ENCODE measurements at places on chromosomes 1 and 21. TPM values are rescaled to one million over a fixed set of nuclear protein-coding genes. Genes with fewer than 3 reads are reported as not detected.

The GPR37L1 gene
- total RNA-seq: 0.05 TPM

The TTLL7 gene
- total RNA-seq: 7.8 TPM

The SAMSN1 gene
- 1.0 TPM for total RNA-seq

The PROK1 gene
- total RNA-seq: not detected

The PM20D1 gene
- total RNA-seq: 1.7 TPM

The RHOU gene
- 5.1 TPM for total RNA-seq

The RPTN gene
- not detected for total RNA-seq

The CLDN14 gene
- not detected for total RNA-seq

The ZNF687 gene
- total RNA-seq: 11.2 TPM

The SERPINC1 gene
- total RNA-seq: not detected

The C1orf159 gene
- 3.8 TPM for total RNA-seq

The LRRC7 gene
- 0.44 TPM for total RNA-seq

The PTGER3 gene
- 2.6 TPM for total RNA-seq

The SLC30A10 gene
- total RNA-seq: 0.47 TPM

The PCAT6 gene
- total RNA-seq: 1.0 TPM

The SPRR2A gene
- total RNA-seq: not detected

The ASPM gene
- total RNA-seq: 0.44 TPM

The PCP4 gene
- 5.4 TPM for total RNA-seq

The RGS8 gene
- total RNA-seq: 0.05 TPM

The ARTN gene
- 0.14 TPM for total RNA-seq

The PADI2 gene
- total RNA-seq: 0.49 TPM

The CFAP45 gene
- total RNA-seq: 1.1 TPM

The FAF1 gene
- 80.0 TPM for total RNA-seq

The ANXA9 gene
- 0.14 TPM for total RNA-seq

The CFAP410 gene
- 12.0 TPM for total RNA-seq

The CR1L gene
- total RNA-seq: not detected

The FMO4 gene
- total RNA-seq: 5.4 TPM

The LCE1D gene
- total RNA-seq: not detected

The TMOD4 gene
- total RNA-seq: not detected

The YTHDF2 gene
- 32.1 TPM for total RNA-seq

The DENND4B gene
- 44.6 TPM for total RNA-seq

The TYW3 gene
- total RNA-seq: 20.9 TPM

The C1QC gene
- 76.6 TPM for total RNA-seq

The SLC45A1 gene
- total RNA-seq: 1.8 TPM

The BARHL2 gene
- not detected for total RNA-seq

The IL19 gene
- total RNA-seq: not detected

The SAMD11 gene
- 2.4 TPM for total RNA-seq

The GJA4 gene
- total RNA-seq: 27.0 TPM

The NPPB gene
- total RNA-seq: 119 TPM

The CELA2B gene
- not detected for total RNA-seq

The C1orf122 gene
- total RNA-seq: 47.3 TPM

The FALEC gene
- total RNA-seq: 0.44 TPM

The OR14K1 gene
- total RNA-seq: not detected

The CHRM3 gene
- 0.36 TPM for total RNA-seq

The FAM72B gene
- total RNA-seq: not detected

The IL20 gene
- total RNA-seq: not detected

The SPATA46 gene
- total RNA-seq: not detected

The RAP1GAP gene
- total RNA-seq: 6.2 TPM

The SERINC2 gene
- total RNA-seq: 1.6 TPM

The AXDND1 gene
- total RNA-seq: not detected

The CFAP141 gene
- total RNA-seq: not detected

The NGF gene
- 5.3 TPM for total RNA-seq

The SELENBP1 gene
- total RNA-seq: 66.3 TPM

The FCRL1 gene
- total RNA-seq: not detected

The CFHR5 gene
- total RNA-seq: not detected

The WNT3A gene
- not detected for total RNA-seq

The CELA2A gene
- total RNA-seq: not detected

The FNBP1L gene
- total RNA-seq: 28.0 TPM

All from left ventricle myocardium inferior (tissue), 1 donor.